D341Med (cell line): ENCODE measurements at places on chromosomes 5 and 9.
A peak's percentile ranks its signal among the peaks of the same experiment; 100 is the strongest.

DNA sequence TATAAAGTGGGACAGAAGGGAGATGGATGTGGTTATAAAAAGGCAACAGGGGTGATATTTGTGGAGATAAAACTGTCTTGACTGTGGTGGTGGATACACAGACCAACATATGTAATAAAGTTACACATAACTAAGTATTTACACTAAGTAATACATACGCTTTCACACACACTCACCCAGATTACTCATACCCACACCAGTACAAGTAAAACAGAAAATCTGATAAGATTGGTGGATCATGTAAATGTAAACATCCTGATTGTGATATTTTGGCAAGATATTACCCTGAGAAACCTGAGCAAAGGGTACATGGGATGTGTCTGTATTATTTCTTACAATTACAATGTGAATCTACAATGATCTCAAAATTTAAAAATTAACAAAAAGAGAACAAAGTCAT, 53.3 kb upstream of the SLIT3 start:
- no peak for DNase-seq

DNA sequence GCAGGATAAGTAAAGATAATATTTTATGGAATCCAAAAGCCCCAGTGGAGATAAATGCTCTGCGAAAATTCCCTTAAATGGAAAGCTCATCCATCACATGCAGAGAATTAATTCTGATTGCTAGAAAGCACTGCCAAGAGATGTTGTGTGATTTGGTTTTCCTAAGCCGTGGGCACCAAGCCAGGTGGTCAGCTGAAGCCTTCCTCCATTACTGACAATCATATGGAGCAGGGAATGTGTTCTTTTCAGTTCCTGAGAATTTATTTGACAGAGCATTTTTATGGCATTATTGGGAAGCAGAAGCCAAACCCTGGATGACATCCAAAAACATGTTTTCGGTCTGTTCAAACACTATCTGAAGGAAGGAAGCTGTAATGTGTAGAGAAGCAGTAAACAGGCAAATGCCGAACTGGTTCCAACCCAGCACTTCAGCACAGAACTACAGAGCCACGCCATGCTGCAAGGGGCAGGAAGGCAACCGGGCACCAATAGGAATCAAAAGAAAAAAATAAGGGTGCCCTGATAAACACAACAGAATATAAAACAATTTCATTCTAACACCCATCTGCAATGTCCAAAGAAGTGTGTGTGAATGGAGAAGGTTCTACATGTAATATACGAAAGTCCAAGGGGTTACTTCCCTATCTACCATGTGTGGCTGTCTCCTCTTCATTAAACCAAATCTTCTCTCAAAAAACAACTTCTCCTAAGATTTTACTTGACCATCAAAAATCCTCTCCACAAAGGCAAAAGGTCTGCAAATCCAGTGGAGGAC, 12.3 kb downstream of the ARSB start:
- no peak for DNase-seq

GRCh38 chr5:149345892-149346222, 558 bp downstream of the GRPEL2 start:
- DNase-seq, result peak; percentile 31

GRCh38 chr5:39080597-39081204, 6.5 kb upstream of the RICTOR start:
- DNase-seq, result peak; percentile 51

GRCh38 chr5:148995791-148996190, 67.1 kb downstream of the SH3TC2 start:
- DNase-seq, result no peak
